T-helper 1 cell (primary cell): ENCODE measurements at places on chromosomes 4 and X.

DNA sequence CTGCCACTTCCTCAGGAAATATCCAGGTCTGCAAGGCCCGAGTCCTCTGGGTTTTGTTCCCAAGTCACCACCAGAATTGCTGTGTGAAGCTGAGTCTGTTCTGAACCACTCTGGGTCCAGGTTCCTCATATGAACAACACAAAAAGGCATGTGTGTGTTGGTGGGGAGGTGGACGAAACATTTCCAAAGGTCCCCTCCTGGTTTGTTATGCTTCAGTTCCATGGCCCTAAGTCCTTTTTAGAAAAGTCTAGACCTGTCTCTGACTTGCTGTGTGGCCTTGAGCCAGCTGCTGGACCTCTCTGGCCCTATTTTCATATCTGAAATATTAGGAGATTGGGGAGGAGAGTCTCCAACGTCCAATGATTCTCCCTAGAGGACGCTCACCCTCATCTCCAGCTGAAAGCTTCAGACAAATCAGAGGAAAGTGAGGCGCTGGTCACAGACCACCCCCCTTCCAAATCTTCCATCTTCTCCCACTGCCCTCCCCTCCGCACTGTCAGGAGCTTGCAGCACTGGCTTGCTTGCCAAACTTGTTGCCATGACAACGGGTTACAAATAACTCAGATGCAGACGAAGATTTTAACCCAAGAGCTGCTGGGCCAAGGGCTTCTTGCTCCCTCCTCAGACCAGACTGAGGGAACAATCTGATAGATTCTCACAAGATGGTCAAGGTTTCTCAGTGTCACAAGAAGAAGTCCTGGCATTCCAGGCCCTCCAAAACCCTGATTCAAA, 64.5 kb downstream of the SMC1A start:
- DNase-seq = no peak

DNA sequence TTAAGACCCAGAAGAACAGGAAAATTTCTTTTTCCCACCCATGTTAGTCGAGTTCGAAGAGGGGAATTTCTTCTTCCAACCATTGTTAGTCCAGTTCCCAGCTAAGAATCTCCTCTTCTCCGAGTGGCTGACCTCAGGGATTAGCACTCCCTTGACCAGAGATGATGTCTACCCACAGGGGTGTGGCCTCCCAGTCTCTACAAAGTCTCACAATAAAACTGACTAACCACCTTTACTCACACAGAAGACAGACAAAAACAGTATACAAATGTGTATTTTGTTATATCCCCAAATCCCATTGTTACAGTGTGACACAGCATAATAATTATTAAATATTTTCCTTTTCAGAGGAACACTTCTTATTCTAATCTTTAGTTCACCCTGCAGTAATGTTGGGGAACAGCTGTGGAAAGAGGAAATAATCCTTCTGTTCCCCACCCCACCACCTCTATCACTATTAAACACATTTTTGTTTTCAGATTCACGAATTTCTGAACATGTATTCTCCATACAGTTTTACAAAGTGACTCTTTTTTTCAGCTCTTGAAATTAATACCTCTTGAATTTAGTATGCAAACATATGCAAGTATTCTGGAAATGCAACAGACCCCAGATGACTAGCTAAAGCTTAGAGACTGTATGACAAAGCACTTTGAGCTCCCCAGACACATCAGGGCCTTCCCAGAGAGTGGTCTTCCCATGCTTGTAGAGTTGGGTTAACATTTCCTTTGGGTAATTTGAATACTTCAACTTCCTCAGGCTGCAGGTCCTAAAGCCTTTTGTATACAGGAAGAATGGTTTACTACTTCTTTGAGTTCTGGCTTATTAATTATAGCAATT, 62.5 kb upstream of the NFKB1 start:
- no peak for DNase-seq

DNA sequence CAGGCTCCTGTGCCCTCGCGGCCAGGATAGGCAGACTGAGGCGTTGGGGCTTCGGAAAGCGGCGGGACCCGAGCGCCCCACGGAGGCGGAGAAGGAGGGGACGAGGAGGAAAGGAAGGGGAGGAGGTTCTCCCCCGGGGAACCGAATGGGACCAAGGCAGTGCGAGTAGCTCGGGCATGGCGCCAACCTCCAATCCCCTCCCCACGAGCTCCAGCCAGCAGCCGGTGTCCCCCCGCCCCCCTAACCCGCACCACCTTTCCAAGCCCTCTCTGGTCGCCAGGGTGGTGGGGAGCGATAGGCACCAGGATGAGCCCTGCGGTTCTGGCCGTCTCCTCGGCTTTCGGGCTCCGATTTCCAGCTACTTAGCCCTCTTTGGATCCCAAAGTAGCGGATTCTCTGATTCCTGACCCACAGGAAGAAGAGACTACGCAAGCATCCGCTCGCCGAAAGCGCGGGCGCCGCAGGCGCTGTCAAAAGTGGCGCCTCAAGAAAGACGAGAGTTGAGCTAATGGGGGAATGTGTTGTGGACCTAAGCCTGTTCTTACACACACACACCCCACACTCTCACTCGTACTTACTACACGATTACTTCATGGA, 15.2 kb upstream of the ZIC3 start:
- no peak for DNase-seq

DNA sequence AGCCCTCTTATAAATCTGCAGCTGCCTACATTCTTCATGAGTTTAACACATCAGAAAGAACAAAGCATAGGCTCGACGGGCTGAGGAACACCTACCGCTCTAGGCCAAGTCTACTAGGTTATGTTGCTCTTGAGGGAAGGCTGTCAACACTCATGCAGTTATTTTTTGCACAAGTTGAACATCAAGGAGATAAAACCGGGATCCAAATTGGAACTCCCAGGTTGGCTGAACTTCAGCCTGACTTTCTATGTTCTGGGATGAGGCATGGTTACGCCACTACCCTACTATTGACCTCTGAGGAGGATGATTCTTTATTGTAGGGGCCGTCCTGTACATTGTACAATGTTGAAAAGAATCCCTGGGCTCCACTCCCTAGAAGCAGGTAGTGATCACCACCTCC, 37.3 kb upstream of the ARSH start:
- DNase-seq = no peak

- no peak for DNase-seq
These were observed 14.3 kb downstream of the DCAF8L1 start for GRCh38 chrX:27966955-27967354.

- DNase-seq = no peak
These were observed 155.2 kb upstream of the MSX1 start for GRCh38 chr4:4704267-4704666.

- no peak for DNase-seq
These were observed 190.6 kb downstream of the CCSER1 start for GRCh38 chr4:90317785-90318184.

GRCh38 chrX:103415068-103415467, 38.7 kb downstream of the BEX3 start:
- no peak for DNase-seq

- no peak for DNase-seq
These were observed 72.9 kb upstream of the PPP2R3B start for GRCh38 chrX:459611-460010.
